ENCODE measurements at places on chromosomes 1 and 21.

DNA sequence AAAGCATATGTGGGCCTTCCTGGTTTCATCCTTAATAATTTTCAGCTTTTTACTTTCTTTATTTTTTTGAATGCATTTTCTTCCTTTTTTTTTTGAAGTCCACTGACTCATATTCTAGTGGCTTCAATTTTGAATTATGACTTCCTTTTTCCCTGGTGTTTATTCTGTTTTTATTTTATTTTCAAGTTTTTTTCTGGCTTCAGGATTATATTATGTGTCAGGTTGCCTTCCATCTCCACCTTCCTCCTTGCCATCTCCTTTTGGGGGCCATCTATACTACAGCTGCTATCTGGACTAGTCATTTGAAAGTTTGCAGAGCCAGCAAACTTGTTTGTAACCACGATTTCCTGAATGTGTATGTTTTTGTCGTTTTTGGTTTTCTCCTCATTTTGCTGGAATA lies 117.6 kb downstream of the LEPR start:
- DNase-seq: no peak

DNA sequence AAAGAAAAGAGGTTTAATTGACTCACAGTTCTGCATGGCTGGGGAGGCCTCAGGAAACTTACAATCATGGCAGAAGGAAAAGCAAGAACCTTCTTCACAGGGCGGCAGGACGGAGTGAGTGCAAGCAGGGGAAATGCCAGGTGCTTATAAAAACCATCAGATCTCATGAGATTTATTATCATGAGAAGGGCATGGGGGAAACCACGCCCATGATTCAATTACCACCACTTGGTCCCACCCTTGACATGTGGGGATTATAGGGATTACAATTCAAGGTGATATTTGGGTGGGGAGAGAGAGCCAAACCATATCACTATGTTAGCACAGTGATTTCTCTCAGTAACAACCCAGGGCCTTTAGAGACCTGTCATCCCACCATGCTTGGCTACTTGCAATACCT lies 39.9 kb downstream of the LRRN2 start:
- no peak for DNase-seq

DNA sequence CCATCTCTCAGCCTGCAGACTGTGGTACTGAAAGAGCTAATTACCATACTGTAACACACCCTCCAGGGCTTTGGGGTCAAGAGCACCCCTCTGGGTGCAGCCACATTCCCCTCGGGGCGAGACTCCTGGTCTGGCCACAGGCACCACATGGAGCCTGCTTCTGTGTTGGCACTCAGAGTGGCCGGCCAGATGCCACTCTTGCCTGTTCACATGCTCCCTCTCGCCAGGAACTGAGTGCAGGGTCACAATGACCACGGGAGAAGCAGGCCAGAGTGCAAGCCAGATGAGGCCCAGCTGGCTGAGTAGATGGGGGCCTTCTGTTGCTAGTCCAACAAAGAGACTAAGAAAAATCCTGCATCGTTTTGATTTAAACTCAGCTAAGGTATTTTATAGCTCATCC lies 864.0 kb downstream of the KCNT2 start:
- no peak for DNase-seq

- DNase-seq: no peak
Observed at GRCh38 chr1:109191891-109192290, 21.8 kb upstream of the SARS1 start.

DNA sequence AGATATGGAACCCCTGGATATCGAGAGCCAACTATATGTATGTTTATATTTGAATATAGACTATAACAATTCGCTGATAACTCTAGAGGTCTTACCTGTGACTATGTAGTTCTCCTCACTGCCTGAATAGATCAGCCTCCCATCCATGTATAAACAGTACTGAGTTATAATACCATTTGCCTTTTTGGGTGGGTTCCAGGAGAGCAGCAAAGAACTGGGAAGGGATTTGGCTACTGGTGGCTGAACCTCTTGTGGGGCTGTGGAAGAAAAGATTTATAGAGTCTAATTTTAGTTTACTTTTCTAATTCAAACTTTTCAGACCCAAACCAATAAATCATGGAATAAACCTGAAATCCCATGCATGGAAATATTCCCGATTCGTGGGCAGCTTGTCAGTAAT lies 376.9 kb downstream of the USH2A start:
- DNase-seq: no peak

DNA sequence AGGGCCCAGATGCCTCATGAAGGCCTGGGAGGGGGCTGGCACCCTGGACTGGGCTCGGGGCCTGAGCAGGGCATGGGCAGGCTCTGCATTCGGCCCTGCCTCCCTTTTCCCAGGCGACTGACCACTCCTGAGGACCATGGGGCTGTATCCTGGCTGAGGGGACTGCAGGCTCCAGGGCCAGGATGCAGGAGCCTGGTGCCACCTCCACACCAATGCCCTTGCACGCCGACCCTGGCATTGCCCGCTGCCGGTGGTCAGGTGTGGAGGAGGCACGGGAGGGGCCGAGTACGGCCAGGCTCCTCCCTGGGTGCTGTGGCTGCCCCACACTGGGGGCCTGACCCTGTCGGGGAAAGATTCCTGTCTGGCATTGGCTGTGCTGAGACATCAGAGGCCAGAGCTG lies 128.9 kb downstream of the SIK1 start:
- DNase-seq: no peak

Measured in NCI-H2107 (cell line).